ENCODE measurements at places on chromosomes 16 and 17.

- DNase-seq: no peak
Observed at GRCh38 chr17:11589716-11590115, 8.6 kb upstream of the DNAH9 start.

GRCh38 chr17:41467561-41467960 is 375 bp upstream of the KRT32 start:
- no peak for DNase-seq

GRCh38 chr16:85653290-85653891 is 35.4 kb downstream of the GINS2 start:
- DNase-seq: no peak

DNA sequence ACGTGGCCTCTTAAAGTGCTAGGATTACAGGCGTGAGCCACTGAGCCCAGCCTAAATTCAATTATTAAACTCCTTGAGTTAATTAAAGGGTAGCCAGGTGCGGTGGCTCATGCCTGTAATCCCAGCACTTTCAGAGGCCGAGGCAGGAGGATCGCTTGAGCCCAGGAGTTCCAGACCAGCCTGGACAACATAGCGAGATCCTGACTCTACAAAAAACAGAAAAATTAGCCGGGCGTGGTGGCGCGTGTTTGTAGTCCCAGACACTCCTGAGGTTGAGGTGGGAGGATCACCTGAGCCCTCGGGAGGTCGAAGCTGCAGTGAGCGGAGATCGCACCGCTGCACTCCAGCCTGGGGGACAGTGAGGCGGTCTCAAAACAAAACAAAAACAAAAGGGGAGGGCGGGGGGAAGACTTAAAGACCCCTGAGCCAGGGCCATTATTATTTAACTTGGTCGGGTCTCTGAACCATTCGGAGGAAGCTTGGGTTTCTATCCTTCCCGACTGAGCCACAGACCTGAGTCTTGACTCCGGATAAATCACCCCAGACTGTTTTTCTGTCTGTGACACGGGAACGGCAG is 19.5 kb downstream of the BCL7C start:
- DNase-seq: no peak

DNA sequence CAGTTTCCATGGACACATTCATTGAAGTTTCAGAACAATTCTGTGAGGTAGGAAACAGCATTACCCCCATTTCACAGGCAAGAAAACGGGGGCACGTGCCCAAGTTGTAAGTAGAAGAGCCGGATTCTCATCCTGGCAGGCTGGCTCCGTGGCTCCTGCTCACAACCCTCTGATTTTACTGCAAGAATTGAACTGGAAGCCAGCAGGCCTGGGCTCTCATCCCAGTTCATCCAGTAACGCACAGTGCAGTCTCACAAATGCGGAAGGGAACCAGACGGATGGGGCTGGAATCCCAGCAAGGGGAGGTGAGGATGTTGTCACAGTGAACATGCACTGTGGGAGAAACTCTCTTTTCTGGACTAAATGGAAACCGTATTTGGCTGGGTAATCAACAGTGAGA is 40.7 kb upstream of the DOC2B start:
- no peak for DNase-seq

DNA sequence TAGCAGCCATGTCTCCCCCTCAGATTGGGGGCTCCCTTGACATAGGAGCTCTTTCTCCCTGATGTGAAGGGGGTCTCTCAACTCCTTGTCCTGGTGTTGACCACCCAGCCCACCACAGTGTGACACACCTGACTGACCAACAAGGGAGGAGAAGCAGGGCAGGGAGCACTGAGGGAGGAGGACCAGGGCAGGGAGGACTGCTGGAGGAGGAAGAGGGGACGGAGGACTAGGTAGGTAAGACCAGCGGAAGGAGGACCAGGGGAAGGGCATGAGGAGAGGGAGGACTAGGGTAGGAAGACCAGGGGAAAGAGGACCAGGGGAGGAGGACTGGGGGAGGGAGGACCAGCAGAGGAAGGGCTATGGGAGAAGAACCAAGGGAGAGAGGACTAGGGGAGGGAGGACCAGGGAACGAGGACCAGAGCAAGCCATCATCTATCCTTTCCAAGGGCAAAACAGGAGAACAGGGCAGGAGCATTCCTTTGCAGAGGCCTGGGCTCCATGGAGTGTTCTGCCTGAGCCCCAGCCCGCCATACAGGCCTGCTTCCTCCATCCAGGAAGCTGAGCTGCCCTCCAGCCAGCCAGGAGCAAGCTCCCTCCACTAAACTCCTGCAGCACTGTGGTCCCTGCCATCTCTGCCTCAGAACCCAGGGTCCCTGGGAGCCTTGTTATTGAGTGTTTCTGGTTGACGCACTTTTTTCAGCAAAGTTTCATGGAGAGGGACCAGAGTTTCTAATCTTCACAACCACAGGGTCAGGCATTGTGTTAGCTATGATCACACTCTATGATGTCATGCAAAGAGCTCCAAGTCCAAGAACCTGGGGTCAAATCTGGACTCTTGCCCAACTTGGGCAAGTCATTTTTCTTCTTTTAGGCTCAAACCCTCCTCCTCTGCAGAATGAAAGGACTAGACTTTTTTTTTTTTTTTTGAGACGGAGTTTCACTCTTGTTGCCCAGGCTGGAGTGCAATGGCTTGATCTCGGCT is 15.4 kb upstream of the KRT17 start:
- no peak for DNase-seq

- DNase-seq: no peak
Observed at GRCh38 chr16:74575807-74576643, 30.9 kb downstream of the GLG1 start.

- DNase-seq: no peak
Observed at GRCh38 chr17:8059131-8059530, 20.3 kb downstream of the ALOX15B start.
